ENCODE measurements at places on chromosomes 13 and 19. TPM values are rescaled to one million over a fixed set of nuclear protein-coding genes. Genes with fewer than 3 reads are reported as not detected.

GRCh38 chr19:55472463-55472862, 4.0 kb upstream of the ZNF628 start:
- DNase-seq = no peak

- no peak for DNase-seq
These were observed 12.5 kb downstream of the POLR1D start for GRCh38 chr13:27634231-27634630.

DNA sequence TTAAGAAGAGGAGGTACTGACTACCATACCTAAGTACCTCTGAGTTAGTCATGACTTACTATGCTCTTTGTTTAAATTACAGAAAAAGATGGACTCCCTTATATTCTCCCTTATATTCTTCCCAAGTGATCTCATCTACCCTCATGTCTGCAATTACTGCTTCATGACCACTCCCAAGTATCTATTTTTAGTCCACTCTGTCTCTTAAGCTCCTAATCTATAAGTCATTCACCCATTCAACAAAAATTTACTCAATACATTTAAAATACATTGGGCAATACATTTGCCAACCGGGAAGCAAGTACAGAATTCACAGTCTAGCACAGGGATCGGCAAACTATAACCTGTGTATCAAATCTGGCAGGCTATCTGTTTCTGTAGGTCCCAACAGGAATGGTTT, 42.6 kb downstream of the KPNA3 start:
- DNase-seq = no peak

GRCh38 chr13:76936763-76937162, 11.5 kb upstream of the ACOD1 start:
- no peak for DNase-seq

GRCh38 chr19:38697197-38697596, 47.1 kb downstream of the CAPN12 start:
- DNase-seq = no peak

- DNase-seq = no peak
These were observed 132.8 kb upstream of the MYO16 start for GRCh38 chr13:108496362-108497210.

DNA sequence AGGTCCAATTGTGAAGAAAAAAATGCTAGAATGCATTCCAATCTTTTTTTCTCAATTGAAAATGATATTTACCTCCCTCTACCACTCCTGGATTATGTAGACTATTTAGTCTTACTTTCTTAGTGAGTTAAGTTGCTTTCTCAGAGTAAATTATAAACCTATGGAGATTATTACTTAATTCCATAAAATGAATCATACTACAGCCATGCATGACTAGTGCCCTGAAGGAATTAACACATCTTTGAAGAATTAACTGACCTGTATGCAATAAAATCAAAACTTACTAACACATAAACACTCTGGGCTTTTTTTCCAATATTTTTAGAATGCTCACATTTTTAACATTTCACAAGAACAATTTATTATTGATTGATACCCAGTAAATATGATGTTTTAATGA, 379.4 kb upstream of the DACH1 start:
- no peak for DNase-seq

- DNase-seq = no peak
These were observed 173.5 kb downstream of the DNAJC15 start for GRCh38 chr13:43196750-43197370.

DNA sequence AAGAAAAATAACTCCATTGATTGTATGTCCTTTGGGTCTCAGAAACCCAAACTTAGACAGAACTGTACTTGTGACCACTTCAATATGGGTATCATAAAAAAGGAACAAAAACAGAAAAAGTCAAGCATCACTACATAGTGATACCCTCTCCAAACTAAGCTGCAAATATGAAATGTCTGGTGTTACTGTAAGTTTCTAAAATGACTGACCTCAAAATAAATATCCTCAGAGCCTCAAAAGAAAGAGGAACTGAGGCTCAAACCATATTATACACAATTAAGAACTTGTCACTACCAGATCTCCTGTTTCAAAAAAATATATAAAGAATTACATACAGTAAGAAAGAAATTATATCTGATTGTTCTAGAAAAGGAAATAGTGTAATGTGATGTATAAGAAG, 787.9 kb upstream of the KLHL1 start:
- DNase-seq = no peak

DNA sequence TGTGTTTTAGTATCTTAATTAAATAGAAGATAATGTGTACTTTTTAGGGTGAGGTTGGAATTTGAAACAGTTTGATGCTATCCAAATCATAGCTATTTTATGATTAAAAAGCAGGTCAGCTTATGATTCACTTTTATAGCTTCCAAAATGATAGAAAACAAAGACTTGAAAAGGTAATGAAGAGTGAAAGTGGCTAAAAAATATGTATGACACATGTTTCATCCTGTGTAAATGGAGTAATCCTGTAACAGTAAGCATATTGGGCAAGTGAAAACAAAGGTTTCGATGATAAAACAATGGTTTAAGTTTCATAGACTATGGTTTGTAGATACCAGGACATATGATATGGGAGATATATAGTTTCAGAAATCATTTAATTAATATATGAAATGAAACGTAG, 456.2 kb downstream of the PCDH20 start:
- no peak for DNase-seq

- no peak for DNase-seq
These were observed 12.4 kb downstream of the PRR36 start for GRCh38 chr19:7861619-7862412.

- no peak for DNase-seq
These were observed 316.8 kb upstream of the KLF12 start for GRCh38 chr13:74450964-74451363.

SULT2A1 gene
- not detected for total RNA-seq

LRRC8E gene
- total RNA-seq = 4.3 TPM

ZNF540 gene
- total RNA-seq = 1.3 TPM

SLITRK6 gene
- total RNA-seq = 16.0 TPM

GJB6 gene
- 28.6 TPM for total RNA-seq

Measured in mesothelial cell of epicardium (in vitro differentiated cells).